NCI-H1436 (cell line): ENCODE measurements at places on chromosomes 11 and 22.

- DNase-seq: no peak
Observed at GRCh38 chr11:126981635-126982034, 18.9 kb downstream of the KIRREL3 start.

DNA sequence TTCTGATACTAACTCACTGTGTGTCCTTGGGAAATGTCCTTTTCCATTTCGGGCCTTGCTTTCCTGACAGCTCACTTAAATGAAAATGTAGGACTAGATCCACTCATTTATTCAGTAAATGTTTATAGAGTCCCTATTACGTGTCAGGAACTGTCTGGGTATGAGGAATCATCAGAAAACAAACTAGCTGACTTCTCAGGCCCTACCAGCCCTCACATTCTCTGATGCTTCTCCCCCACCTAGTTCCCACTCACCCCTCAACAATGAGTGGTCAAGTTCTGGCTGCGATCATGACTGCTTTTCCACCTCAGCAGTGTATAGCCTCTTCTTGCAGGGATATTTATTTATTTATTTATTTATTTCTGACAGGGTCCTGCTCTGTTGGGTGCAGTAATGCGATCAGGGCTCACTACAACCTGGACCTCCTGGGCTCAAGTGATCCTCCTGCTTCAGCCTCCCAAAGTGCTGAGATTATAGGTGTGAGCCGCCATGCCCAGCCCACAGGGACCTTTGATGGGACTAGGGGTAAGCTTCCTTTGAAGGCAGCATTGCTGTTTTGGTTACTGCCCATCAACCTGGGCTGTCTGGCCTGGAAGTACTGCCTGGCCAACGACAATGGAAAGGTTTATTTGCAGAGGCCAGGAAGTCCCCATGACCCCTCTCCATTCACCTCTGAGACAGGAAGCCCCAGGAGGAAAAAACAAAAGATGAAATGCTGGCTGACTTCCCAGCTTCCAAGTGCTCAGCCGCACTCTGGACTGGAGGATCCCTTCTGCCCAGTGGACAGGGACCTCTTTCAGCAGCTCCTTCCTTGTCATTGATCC, 33.1 kb upstream of the POLD3 start:
- no peak for DNase-seq

- DNase-seq: no peak
Observed at GRCh38 chr11:118806400-118806799, 15.4 kb upstream of the DDX6 start.

GRCh38 chr11:23604966-23605365, 744.7 kb upstream of the CCDC179 start:
- no peak for DNase-seq

- DNase-seq: no peak
Observed at GRCh38 chr11:130369141-130369691, 54.5 kb upstream of the ZBTB44 start.

DNA sequence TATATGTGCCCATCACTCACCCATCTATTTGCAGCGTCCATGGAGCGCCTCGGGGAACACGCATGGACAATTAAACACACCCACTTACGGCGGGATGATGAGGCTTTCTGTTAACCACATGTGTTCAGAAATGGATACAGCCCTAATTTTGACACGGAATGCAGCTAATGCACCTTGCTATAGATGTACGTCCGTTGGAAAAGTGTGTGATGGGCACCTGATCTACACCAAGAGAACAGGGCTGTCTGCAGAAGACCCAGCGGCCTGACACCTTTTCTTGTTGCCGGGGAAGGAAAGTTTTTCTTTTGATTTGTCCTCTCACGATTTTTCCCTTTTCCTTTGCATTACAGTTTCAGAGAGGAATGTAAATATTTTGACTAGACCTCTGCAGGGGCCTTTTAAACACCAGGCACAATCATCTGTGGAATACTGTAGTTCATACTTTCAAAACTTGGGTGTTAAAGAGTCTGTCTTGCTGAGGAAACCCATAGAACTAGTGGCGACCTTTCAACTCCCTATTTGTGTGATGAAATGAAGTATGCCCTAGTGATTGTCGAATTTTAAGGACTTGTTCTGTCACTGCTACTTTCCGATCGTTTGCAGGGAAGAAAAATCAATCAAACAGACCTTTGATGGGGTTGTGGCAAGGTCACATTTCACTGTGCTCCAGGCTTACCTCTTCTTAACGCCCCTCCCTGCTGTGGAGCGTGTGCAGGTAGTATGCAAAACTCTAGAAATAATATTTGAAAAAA, 16.5 kb upstream of the PAX6 start:
- no peak for DNase-seq

DNA sequence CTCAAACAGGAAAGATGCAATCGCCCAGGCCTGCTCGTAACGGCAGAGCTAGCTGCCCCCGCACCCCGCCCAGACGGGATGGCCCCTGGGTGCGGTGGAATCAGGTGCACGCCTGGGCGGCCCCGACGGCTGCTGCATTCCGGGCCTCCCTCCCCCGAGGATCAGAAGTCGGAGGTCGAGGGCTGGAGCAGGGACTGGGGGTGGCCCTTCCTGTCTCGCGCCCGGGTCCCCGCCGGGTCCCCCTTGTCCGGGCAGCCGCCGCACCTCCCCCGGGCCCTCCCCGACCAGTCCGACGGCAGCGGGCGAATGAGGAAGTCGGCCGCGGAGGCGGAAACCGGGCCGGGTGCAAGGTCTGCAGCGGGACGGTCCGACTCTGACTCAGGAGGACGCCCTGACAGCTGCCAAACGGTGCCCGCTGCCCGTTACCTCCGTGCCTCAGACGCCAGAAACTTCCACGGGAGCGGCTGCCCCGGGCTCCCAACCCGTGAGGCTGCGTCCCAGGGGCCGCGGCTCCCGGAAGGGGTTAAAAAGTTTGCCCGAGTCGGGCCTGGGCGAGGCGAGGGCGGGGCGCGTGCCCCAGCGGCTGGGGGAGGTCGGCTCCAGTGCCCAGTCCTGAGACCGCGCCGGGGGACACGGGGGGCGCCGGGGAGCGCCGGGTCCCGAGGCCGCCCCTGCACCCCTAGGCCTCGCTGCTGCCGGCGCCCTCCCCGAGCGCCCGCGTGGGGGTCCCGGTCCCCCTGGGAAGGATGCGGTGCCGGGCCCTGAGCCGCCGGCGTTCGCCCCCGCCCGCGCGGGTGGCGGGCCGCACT, 663 bp downstream of the MYH9 start:
- DNase-seq: no peak

DNA sequence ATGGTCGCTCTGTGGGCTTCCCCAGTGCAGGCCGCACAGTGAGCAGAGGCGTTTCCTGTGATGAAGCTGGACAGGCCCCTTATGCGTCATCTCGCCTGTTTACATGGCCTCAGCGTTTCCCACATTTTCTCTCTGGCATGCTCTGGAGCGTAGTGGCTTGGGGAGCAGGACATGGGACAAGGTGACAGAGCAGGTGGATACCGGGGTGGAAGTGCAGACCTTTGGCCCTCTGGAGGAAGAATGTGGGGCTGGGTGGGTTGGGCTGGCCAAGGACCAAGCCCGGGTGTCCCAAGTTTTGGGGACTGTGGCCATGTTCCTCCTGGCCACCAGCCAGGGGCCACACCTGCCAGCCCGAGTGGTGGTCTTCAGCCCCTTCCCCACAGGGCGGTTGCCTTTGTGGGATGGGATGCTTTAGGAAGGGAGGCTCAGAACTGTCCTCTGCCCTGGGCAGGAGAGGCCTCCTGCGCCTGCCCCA, 446.6 kb downstream of the TBC1D22A start:
- no peak for DNase-seq

- DNase-seq: no peak
Observed at GRCh38 chr22:49590381-49590780, 237.3 kb downstream of the BRD1 start.

- DNase-seq: no peak
Observed at GRCh38 chr11:21892736-21893564, 299.9 kb upstream of the ANO5 start.

DNA sequence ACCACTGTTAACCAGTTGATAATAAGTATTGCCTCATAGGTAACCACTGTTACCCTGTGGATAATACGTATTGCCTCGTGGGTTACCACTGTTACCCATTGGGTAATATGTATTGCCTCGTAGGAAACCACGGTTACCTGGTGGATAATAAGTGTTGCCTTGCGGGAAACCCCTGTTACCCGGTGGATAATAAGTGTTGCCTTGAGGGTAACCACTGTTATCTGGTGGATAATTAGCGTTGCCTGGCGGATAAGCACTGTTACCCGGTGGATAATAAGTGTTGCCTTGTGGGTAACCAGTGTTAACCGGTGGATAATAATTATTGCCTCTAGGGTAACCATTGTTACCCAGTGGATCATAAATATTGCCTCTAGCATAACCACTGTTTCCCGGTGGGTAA, 27.3 kb upstream of the NXPE4 start:
- no peak for DNase-seq

- no peak for DNase-seq
Observed at GRCh38 chr11:62435846-62436660, 17.2 kb downstream of the SCGB1A1 start.

DNA sequence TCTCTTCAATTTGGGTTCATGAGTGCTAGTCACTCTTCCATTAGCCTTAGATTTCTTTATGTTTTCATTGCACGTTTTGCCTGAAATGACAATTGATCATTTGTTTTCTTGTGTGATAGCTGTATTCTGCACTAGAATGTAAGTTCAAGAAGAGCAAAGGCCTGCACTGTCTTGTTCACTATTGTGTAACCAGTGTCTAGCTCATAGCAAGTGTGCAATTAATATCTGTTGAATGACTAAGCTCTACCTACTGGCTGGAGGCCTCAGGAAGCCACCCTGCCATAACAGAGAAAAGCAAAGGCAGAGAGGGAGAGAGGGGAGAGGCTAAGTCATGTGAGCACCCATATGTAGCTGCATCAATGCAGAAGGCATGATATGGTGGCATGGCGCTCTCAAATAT, 292.8 kb upstream of the SYN3 start:
- DNase-seq: no peak

- no peak for DNase-seq
Observed at GRCh38 chr11:36192425-36193289, 96.6 kb downstream of the COMMD9 start.

GRCh38 chr22:22342697-22343580, 98.4 kb downstream of the VPREB1 start:
- DNase-seq: peak; percentile 37

- no peak for DNase-seq
Observed at GRCh38 chr11:34214961-34215805, 109.8 kb downstream of the NAT10 start.

GRCh38 chr11:8262552-8263108, 1.0 kb downstream of the LMO1 start:
- peak; percentile 45 for DNase-seq

- DNase-seq: no peak
Observed at GRCh38 chr11:59666969-59667368, 1.9 kb downstream of the PATL1 start.

- DNase-seq: no peak
Observed at GRCh38 chr11:120688163-120688562, 176.6 kb downstream of the GRIK4 start.

GRCh38 chr11:12088047-12088481, 22.3 kb upstream of the MICAL2 start:
- no peak for DNase-seq

- no peak for DNase-seq
Observed at GRCh38 chr11:121520243-121521144, 67.7 kb upstream of the SORL1-AS1 start.

GRCh38 chr22:25362883-25363240, 143.4 kb downstream of the CRYBB2 start:
- no peak for DNase-seq

DNA sequence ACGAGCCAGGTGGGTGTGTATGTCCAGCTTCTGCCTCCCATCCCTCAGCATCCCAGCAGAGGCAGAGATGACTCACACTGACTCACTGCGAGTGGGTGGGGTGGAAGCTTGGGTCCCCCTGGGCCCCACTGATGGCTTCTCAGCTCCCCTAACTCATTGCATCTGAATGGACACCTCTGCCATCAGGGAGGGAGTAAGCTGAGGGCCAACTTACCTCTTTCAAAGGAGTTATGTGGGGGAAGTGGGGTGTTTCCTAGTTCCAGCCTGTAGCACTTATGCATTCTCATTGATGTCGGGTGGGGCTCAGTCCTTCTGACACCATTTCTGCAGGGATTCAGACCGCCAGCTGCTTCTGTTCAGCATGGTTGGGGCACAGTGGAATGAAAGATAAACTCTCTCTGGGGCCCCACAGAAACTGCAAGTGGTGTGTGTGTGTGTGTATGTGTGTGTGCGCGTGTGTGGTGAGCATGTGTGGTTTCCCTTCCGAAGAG, 1425.8 kb downstream of the TBC1D22A start:
- no peak for DNase-seq
